Right lung (tissue), 10 donors: ENCODE measurements at places on chromosomes 4 and X. TPM values are rescaled to one million over a fixed set of nuclear protein-coding genes. Genes with fewer than 3 reads are reported as not detected.
A peak's percentile ranks its signal among the peaks of the same experiment; 100 is the strongest.

GRCh38 chr4:26884486-26884988 lies 23.9 kb downstream of the STIM2 start:
- no peak for DNase-seq

RAB9B gene
- 3.1 TPM for polyA plus RNA-seq

DNA sequence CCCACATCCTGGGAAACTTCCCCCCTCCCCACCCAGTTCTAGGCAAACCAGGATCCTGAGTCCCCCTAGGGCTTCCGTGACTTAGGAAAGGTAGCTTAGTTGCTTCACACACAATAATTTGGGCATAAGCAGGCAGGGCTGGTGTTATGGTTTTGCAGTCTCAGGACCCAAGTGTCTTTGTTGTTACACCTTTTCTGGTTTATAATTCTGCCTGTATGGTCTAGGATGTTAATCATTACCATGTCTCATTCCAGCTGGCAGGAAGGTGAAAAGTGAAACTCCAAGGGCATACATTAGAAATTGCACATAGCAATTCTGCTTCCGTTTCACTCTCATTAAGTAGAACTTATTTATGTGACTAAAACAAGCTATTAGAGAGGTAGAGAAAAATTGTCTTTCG lies 16.8 kb downstream of the UGT8 start:
- DNase-seq, result no peak

PPP4R3C gene
- polyA plus RNA-seq, result not detected

GRCh38 chr4:3871881-3872833 lies 106.0 kb downstream of the ADRA2C start:
- DNase-seq, result no peak

DNA sequence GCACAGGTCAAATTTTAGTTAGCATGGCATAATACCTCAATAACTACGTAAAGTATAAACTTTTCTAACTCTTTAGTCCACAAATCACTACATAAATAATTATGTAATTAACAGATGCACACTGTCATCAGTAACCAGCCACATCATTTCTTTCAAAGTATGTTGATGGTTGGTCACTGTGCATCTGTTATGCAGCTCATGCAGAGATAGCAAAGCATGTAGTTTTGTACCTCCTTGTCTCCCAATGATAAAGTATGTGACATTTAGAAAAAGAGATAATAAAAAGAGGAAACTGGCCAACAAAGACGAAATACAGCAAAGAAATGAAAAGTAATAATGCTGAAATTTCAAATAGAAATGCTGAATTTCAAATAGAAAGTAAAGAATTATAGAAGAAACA lies 2.9 kb downstream of the LAMTOR3 start:
- no peak for DNase-seq

MAGED4B gene
- 54.3 TPM for polyA plus RNA-seq

GRCh38 chrX:13646154-13646549 lies 6.8 kb upstream of the TCEANC start:
- peak; percentile 32 for DNase-seq
